CD4-positive, alpha-beta T cell treated with Interleukin-4 for 4 hours (primary cell): ENCODE measurements at places on chromosomes 16 and 17.
A peak's percentile ranks its signal among the peaks of the same experiment; 100 is the strongest.

- DNase-seq: no peak
Observed at GRCh38 chr16:49849037-49849753, 6.7 kb downstream of the ZNF423 start.

GRCh38 chr16:74931445-74931844, 53.5 kb downstream of the WDR59 start:
- no peak for DNase-seq

DNA sequence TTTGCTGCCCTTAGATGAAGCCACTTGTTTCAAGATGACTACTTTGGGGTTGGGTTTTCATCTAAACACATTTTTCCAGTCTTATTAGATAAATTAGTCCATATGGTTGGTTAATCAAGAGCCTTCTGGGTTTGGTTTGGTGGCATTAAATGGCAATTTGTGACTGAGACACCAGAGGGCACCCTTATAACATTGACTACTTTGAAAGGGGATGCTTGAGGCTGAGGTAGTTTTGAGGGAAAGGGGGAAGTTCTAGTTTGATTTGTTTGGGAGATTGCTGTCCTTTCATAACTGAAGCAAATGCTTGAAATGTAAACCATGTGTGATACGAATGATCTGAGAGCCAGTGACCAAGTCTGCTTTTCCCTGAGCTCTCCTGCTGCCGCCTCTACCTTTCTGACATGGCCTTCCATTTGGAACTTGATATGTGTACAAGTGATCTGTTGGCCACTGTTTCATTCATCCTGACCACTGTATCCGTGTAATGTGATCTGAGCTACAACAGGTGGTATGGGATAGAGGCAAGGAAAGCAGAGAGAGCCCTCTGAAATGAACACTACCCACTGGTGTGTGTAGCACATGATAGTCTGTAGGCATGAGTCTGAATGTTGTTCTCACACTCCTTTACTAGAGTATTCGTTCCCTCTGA, 5.8 kb upstream of the RARA start:
- peak; percentile 76 for DNase-seq

GRCh38 chr17:22304667-22305303, 612.5 kb downstream of the KCNJ18 start:
- no peak for DNase-seq

- peak; percentile 24 for DNase-seq
Observed at GRCh38 chr17:75828076-75828400, 16.2 kb downstream of the UNC13D start.
